ENCODE measurements at places on chromosomes 5 and 9. TPM values are rescaled to one million over a fixed set of nuclear protein-coding genes. Genes with fewer than 3 reads are reported as not detected.

KCNV2 gene
- total RNA-seq, result not detected

GRCh38 chr9:72977670-72978069 is 24.8 kb upstream of the ALDH1A1 start:
- no peak overlapping the region for H3K4me3 ChIP-seq
- DNase-seq, result no peak
- no peaks in the 10 kb centered on the region for H3K4me1 ChIP-seq
- H3K36me3 ChIP-seq, result no peaks in the 10 kb centered on the region

DNA sequence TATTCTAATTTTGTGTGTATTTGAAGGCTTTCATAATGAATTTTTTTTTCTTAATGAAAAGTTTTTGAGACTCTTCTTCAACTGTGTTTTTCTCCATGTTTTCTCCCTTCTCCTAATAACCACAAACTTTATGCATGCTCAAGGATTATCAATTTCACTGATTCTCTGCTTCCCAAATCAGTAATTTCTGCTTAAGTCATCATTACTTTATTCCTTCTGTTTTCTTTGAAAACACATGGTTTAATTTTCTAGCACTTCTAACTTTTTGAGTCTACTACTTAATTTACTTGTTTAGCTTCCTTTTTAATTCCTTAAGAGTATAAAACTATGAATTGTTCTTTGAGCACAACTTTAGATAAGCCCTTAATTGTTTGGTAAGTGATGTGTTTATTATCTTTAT is 11.5 kb upstream of the FBN2 start:
- no peaks in the 10 kb centered on the region for H3K36me3 ChIP-seq
- no peak overlapping the region for H3K4me3 ChIP-seq
- H3K27me3 ChIP-seq, result no peaks in the 10 kb centered on the region

GRCh38 chr5:53882006-53882675 is 321.7 kb downstream of the NDUFS4 start:
- no peak overlapping the region for H3K4me3 ChIP-seq
- no peak overlapping the region for H3K27ac ChIP-seq
- H3K36me3 ChIP-seq, result no peaks in the 10 kb centered on the region
- no peak for DNase-seq
- H3K27me3 ChIP-seq, result no peaks in the 10 kb centered on the region
- H3K4me1 ChIP-seq, result no peaks in the 10 kb centered on the region

ZNF354C gene
- 4.5 TPM for total RNA-seq

- H3K27ac ChIP-seq, result no peak overlapping the region
- H3K4me3 ChIP-seq, result no peak overlapping the region
- no peaks in the 10 kb centered on the region for H3K36me3 ChIP-seq
- H3K4me1 ChIP-seq, result no peaks in the 10 kb centered on the region
- H3K27me3 ChIP-seq, result no peaks in the 10 kb centered on the region
- DNase-seq, result no peak
Measured at GRCh38 chr9:96057155-96057554, 181.7 kb downstream of the ERCC6L2 start.

DNA sequence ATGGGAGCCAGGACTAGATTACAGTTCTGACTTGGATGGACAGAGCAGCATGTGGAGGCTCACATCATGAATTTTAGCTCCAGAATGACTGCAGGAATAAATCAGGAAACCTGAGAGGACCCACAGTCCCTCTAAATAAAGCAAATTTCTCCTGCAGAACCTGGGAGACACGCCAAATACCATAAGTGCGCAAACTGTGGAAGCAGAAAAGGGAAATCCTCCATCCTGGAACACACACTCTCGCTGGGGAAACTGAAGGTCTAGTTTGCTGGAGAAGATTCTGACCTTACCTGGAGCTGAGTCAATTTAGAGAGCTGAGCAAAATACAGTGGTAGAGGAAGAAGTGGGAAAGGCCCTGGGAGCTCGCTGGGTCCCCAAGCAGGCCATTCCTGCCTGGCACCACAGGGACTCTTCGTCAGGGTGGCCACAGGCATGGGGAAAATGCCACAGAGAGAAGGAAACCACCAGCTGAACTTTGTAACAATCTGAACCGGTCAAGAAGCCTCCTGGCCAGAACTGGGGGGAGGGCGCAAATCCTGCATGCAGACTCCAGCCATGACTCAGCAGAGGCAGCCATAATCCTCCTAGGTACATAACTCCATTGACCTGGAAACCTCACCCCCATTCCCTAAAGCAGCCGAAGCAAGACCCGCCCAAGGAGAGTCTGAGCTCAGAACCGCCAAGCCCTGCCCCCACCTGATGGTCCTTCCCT is 390.9 kb downstream of the LRRC70 start:
- DNase-seq, result no peak
- no peak overlapping the region for H3K4me3 ChIP-seq
- H3K27ac ChIP-seq, result no peak overlapping the region
- no peaks in the 10 kb centered on the region for H3K36me3 ChIP-seq

TTF1 gene
- total RNA-seq, result 16.9 TPM

DNA sequence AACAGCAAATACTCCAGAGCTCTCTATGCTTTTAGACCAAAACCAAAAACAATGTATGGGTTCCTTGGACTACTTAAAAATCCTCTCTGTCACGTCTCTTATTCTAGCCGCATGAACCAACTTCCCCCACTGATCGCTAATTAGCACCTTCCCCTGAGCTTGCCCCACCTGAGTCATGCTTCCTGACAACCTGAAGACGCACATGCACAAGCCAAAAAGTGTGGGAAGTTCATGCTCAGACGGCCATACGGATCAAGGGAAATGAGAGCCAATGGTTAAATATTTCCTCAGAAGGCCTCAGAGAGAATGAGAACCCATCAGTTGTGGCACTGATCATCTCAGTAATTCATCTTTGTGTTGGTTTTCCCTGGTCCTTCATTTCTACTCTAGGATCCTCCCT is 199.7 kb downstream of the BNC2 start:
- no peaks in the 10 kb centered on the region for H3K4me1 ChIP-seq
- no peak for DNase-seq
- H3K36me3 ChIP-seq, result no peaks in the 10 kb centered on the region
- H3K27me3 ChIP-seq, result no peaks in the 10 kb centered on the region
- no peak overlapping the region for H3K4me3 ChIP-seq

DNA sequence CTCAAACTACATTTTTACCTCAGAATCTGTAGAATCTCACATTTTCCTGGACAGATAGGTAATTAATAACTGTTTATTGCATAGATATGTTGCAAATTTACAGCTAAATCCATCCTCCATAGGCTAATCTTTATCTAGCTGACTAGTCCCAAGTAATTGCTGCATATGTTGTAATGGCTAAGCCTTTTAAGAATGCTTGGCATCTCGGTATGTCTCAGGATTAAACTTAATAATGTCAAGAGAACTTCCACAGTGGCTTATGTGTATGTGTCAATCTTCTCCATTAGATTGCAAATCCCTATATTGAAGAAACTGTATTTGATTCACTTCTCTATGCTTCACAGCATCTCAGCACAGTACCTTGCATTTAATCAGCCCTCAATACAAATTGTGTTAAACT is 131.9 kb downstream of the PRDM9 start:
- H3K27ac ChIP-seq, result no peak overlapping the region
- H3K27me3 ChIP-seq, result no peaks in the 10 kb centered on the region
- H3K4me3 ChIP-seq, result no peak overlapping the region
- H3K36me3 ChIP-seq, result no peaks in the 10 kb centered on the region
- H3K4me1 ChIP-seq, result no peaks in the 10 kb centered on the region
- DNase-seq, result no peak

DNA sequence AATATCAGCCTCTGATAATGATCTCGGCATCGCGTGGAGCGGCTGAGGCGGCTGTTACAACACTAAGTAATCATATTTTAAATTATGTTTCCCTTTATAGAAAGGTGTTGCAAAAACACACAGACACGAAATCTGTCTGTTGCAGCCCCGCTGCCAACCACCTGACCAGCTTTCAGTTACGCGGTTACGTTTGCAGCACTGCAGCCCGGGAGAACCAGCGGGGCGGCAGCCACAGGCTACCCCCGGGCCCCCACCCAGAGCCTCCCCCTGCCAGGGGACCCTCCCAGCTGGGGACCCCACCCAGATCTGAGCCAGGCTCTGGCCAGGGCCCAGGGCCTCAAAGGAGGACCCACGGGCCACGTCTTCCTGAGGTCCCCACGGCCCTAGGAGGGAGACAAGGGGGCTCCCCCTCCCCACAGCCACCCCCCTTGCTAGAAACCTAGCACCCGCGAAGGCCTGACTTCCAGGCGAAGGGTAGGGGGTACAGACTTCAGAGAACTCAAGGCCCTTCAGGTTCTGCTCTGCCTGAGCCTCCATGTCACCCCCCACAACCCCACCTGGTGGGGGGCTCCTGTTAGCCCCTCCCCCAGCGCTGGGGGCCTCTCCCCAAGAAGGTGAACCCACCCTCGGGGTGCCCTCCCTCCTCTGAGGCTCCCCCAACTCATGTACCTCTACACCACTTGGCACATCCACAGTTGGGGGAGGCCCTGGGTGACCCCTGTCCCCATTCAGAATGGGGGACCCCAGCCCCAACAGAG is 6.0 kb downstream of the NACC2 start:
- H3K27ac ChIP-seq, result no peak overlapping the region
- no peaks in the 10 kb centered on the region for H3K36me3 ChIP-seq

RPL12 gene
- 1,070 TPM for total RNA-seq

DNA sequence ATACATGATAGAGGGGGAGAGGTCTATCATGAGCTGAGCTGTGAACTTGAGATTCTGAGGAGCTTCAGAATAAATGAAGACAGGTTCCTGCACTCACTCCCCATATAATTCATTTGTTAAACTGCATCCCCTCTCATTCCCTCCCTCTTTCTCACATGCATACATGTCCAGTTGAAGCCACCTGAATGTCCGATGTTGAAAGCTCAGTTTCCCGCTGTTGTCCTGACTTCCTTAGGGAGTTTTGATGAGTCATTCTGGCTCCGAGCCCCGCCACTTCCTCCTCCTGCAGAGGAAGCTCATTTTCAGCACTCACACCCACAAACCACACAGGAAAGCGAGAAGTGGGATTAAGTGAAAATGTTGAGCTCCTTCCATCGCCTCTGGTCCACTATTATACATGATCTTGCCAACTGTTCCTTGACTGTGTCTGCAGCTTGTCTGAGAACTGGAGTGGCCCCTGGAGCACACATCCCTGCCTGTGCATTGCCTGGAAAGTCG is 121.2 kb downstream of the CEMIP2 start:
- H3K36me3 ChIP-seq, result no peaks in the 10 kb centered on the region
- H3K27ac ChIP-seq, result no peak overlapping the region
- no peak for DNase-seq
- peak overlapping the region; percentile 16 for H3K4me3 ChIP-seq
- H3K27me3 ChIP-seq, result peaks cover 3% of the 10 kb centered on the region

DNA sequence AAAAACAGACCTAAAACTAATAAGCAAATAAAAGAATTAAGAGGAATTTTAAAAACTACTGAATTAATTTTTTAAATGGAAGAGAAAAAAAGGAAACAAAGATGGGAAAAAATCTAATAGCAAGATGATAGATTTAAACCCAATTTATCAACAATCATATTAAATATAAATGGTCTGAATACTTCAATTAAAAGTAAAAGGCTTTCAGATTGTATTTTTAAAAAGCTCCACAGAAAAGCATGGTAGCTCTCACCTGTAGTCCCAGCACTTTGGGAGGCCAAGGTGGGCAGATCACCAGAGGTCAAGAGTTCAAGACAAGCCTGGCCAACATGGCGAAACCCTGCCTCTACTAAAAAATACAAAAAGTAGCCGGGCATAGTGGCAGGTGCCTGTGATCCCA is 11.3 kb upstream of the TSLP start:
- no peak overlapping the region for H3K27ac ChIP-seq
- H3K27me3 ChIP-seq, result peaks cover 21% of the 10 kb centered on the region
- no peak overlapping the region for H3K4me3 ChIP-seq
- no peaks in the 10 kb centered on the region for H3K4me1 ChIP-seq

GRCh38 chr5:149130121-149130914 is 11.0 kb upstream of the ABLIM3 start:
- DNase-seq, result no peak
- peaks cover 1% of the 10 kb centered on the region for H3K27me3 ChIP-seq
- no peak overlapping the region for H3K4me3 ChIP-seq
- H3K36me3 ChIP-seq, result no peaks in the 10 kb centered on the region
- no peaks in the 10 kb centered on the region for H3K4me1 ChIP-seq

DNA sequence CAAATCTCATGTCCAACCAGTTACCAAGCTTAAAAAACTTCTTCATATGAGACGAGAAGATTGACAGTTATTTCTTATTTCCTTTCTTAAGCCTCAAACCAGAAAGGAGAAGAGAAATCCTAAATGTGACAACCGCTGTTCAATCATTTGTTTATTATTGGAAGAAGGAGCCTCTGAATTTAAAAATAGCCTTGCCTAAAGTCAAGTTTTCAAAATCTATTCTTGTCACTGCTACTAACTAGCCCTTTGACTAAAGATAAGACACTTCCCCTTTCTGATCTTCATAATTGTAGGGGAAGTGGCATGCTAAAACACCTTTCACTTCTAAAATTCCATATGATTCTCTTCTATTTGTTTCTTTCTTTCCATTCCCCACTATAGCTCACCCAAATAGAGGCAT is 106.2 kb upstream of the EMB start:
- H3K4me1 ChIP-seq, result no peaks in the 10 kb centered on the region
- no peak overlapping the region for H3K4me3 ChIP-seq
- no peak for DNase-seq
- no peaks in the 10 kb centered on the region for H3K27me3 ChIP-seq
- H3K36me3 ChIP-seq, result no peaks in the 10 kb centered on the region
- no peak overlapping the region for H3K27ac ChIP-seq

DNA sequence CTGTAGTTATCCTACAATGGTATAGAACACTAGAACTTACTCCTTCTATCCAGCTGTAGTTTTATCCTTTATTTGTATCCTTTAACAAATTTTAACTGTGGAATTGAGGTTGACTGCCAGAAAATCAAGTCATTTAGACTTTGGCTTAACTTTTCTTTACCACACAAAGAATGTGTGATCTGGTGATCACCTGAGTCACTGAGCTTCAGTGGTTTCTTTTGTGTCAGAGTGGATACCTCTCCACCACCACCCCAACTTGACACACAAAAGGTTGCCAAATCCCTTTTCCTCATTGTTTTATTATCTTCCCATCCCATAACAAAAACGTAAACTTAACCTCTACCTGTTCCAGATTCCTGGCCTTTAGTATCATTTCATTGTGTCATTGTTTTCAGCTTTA is 5.5 kb downstream of the OTULIN start:
- DNase-seq, result no peak
- peak overlapping the region; percentile 34 for H3K27ac ChIP-seq
- H3K4me3 ChIP-seq, result peak overlapping the region; percentile 94
- H3K4me1 ChIP-seq, result peaks cover 93% of the 10 kb centered on the region

DNA sequence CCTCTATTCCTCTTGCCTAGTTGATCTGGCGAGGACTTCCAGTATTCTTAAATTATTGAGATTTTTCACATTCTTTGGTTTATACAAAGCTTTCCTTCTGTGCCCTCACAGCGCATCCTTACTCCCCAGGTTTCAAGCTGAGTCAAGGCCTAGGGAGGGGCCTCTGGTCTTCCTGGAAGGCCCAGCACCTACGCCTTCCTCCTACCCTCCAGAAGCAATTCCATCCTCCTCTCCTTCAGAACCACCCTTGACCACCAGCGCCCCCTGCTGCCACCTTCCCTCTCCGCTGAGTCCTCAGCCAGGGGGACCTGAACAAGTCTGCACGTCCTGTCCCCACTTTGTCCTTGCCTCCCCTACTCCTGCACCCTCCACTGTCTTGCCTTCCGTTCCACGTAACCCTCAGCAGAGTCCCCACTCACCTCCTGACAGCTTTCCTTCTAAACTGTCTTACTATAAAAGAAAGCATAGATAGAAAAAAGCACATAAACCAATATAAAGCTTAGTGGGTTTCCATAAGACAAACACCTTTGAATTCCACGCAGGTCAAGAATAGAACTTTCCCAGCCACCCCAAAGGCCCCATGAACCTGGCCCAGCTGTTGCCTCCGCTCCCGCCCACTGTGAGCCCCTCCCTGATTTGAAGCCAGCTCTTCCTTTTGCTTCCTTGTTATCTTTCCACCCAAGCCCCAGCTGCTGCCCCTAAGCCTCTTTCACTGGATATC is 63.0 kb upstream of the CTSL start:
- H3K36me3 ChIP-seq, result no peaks in the 10 kb centered on the region
- DNase-seq, result peak; percentile 13
- H3K27me3 ChIP-seq, result no peaks in the 10 kb centered on the region

Data from CD4-positive, CD25-positive, alpha-beta regulatory T cell (primary cell).